Dorsolateral prefrontal cortex (tissue), 122 donors: ENCODE measurements at places on chromosomes 1 and 21.

- no peak for DNase-seq
Observed at GRCh38 chr1:223244366-223245103, 101.5 kb upstream of the TLR5 start.

DNA sequence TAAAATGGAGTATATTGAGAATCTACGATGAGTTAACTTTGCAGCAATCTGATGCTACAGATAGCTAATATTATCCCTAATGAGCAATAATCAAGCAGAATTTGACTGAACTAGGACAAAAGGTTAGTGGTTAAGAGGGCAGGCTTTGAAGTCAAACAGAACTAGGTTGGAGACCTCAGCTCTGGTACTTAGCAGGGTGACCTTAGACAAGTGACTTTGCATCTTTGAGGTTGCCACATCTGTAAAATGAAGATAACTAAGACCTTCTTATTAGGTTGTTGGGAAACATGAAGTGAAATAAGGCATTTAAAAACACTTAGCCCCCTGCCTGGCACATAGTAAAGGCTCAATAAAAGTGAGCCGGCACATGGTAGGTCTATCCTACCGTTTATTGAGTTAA, 4.3 kb upstream of the FUCA1 start:
- no peak for DNase-seq

- no peak for DNase-seq
Observed at GRCh38 chr1:64488862-64489261, 18.9 kb downstream of the CACHD1 start.

- no peak for DNase-seq
Observed at GRCh38 chr1:30684259-30684658, 39.1 kb downstream of the MATN1 start.

DNA sequence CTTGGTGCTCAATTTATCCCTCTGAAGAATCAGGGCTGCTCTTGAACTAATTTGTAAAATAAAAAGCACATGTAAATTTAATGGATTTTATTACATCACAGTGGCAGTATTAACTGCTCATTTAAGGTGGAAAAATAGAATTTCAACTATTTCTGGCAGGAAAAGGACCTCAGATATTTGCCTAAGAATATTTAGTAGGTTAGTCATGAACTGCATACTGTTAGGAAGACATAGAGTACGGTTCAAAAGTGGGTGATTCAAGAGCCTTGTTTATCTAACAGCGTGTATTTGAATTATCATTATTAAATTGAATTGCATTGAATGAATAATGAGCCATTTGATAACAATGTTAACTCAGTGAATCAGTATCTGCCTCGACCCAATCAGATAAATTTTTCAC, 248.8 kb upstream of the PBX1 start:
- no peak for DNase-seq

- no peak for DNase-seq
Observed at GRCh38 chr1:243855616-243856318, 5.7 kb upstream of the AKT3 start.

DNA sequence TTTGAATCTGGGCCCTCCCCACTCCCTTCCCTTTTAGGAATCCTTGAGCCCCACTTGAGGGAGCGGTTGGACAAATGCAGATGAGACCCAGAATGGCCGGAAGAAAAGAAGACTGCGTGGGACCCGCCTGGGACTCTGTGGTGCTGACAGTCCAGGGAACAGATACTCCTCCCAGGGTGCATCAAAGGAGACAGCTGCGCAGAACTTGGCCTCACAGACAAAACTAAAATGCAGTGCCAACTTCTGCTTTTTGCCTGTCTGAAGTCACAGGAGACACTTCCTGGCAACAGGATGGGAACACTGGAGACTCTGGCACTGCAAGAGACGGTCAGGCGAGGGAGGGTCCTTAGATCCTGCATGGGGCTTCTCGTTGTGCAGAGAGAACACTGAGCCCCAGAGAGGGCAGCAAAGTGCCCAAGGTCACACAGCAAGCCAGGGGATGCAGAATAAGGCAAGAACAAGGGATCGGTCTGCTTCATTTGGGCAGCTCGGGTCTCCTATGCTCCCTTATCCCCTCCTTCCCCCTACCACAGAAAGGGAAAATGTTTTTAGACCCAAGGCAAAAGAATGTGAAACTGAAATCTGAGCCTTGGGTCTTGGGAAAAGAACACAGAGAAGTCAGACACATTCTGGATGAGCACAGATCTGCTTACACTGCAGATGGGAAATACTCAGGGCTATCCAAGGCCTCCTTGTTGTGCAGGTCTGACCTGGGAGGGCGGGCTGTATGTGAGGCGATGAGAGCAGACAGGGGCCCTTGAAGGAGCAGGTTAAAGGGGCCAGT, 182.4 kb downstream of the TRABD2B start:
- DNase-seq, result no peak

DNA sequence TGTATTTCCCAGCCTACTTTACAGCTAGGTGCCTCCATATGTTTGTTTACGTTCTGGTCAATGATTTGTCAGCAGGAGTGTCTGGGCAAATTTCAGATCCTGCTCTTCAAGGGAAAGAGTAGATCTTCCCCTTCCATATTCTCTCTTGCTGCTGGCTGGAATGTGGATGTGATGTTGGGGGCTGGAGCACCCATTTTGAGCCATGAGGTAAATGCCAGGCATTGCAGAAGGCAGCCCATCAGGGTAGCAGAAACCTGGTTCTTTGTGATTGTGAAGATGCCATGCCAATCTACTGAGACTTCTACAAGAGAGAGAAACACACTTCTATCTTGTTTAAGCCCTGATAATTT, 25.1 kb downstream of the RUNX1 start:
- no peak for DNase-seq

GRCh38 chr1:205661429-205662134, 18.7 kb downstream of the SLC45A3 start:
- DNase-seq, result no peak

DNA sequence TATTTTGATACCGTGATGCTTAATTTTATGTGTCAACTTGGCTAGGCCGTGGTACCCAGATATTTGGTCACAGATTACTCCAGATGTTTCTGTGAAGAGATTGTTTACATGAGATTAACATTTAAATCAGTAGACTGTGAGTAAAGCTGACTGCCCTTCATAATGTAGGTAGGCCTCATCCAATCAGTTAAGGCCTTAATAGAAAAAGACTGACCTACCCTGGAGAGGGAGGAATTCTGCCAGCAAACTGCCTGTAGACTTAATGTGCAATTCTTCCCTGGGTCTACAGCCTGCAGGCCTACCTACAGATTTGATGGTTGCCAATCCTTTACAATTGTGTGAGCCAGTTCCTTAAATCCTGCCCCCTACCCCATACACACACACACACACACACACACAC, 4.3 kb downstream of the SETSIP start:
- DNase-seq, result no peak

DNA sequence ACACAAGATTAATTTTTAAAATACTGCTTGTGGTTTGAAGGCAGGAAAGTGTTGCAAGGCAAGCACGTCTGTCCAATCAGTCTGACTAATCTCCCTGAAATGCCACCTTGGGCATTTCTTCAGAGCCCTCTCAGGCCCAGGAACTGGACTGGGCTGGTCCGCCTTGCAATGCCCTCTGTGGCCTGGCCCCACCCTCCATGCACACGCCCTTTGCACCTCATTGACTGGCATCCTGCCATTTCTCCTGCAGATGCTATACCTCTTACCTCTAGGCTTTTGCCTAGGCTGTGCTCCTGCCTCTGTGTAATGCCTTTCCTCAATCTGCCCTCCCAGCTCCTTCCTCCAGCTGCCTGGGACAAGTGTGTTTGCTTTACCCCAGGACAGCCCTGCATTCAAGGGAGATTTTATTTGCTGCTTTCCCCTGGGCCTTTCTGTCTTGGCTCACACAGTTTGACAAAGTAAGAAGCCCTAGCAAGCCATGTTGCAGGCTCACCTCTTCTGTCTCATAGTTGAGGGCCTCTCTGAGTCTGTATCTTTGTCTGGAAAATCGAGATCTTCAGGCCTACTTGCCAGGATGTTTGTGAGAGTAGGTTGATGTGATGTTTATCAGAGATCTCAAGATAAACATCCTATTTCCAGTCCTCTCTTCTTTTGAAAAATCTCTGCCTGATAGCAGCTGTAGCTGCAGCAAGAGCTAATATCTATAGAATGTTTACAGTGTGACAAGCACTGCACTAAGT, 149.2 kb upstream of the JUN start:
- DNase-seq, result no peak

DNA sequence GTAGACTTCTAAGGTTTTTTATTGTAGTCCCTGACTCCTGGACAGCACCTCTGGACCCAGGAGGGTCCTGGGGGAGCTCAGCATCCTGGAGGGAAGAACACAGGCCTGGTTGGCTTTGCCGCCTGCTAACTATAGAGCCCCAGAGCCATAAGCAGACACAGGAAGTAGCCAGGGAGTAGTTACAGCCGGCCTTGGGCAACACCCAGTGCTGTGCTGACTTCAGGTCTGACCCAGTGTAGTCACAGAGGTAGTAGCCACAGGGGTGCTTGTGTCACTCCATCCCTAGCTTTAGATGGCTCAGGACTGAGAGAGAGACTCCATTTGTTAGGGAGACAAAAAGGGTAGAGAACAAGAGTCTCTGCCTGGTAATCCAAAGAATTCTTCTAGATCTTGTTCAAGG, 21.9 kb downstream of the MCOLN2 start:
- DNase-seq, result no peak

DNA sequence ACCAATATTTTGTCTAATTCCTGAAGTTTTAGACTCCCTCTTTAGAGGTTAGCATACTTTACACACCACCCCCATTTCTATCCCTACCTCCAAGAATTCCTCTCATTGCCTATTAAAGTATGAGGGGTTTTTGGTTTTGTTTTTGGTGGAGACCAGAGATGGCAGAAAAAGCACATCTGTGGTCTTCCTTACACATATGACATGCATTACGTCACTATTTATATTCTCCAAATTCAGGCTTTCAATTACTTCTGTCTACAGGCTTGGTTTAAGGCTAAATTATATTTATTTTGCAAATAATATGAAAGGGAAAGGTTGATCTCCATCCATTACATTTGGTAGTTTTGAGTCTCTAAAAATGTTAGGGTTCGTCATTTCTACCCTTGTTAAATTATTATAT, 674.6 kb downstream of the LMO4 start:
- no peak for DNase-seq

GRCh38 chr1:71080230-71080738, 551 bp downstream of the ZRANB2 start:
- no peak for DNase-seq
